Midbrain (tissue), 1 donor: ENCODE measurements at places on chromosomes 4 and X.

DNA sequence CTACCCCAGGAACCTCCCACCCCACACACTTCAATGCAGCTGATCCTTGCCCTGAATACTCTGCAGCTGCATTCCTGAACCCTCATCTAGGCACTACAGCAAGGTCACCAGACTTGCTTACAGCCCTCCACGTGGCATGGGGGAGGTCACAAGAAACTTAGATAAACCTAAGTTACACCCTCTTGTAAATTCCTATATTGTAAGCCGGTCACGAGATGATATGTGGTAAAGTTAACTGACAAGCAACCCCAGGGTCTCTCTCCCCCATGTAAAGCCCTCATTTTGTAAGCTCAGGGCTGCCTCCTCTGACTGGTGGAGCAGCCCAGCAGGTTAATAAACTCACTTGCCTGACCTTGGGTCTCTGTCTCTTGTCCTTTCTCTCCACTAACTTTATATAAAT, 570.7 kb downstream of the PCDH7 start:
- no peak for DNase-seq

- no peak for DNase-seq
Measured at GRCh38 chrX:138287205-138287877, 424.2 kb downstream of the FGF13 start.

- DNase-seq, result no peak
Measured at GRCh38 chr4:186693159-186693815, 30.4 kb downstream of the FAT1 start.

GRCh38 chr4:112418092-112418491, 97.9 kb downstream of the NEUROG2 start:
- no peak for DNase-seq

DNA sequence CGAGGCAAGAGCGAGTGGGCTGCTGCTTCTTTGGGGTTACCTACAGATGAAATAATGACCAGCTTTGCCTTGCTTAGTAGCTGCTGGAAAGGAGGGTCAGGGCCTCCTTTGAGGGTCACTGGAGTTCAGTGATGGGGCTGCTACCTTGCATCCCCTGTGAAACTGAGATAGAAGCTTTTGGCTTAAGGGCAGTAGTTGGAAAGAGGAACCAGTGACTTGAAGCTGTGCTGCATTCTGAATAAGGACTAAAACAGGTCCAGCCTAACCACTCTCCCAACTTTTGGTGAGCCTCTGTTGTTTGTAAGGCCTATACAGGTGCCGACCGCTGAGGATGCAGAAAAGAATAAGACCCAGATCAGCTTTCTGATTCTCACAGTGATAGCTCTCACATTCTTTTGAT, 41.2 kb downstream of the RASL11B start:
- no peak for DNase-seq

GRCh38 chrX:338836-339400, 20.3 kb upstream of the GTPBP6 start:
- DNase-seq, result no peak

GRCh38 chr4:125979950-125980349, 665.2 kb downstream of the FAT4 start:
- DNase-seq, result no peak

DNA sequence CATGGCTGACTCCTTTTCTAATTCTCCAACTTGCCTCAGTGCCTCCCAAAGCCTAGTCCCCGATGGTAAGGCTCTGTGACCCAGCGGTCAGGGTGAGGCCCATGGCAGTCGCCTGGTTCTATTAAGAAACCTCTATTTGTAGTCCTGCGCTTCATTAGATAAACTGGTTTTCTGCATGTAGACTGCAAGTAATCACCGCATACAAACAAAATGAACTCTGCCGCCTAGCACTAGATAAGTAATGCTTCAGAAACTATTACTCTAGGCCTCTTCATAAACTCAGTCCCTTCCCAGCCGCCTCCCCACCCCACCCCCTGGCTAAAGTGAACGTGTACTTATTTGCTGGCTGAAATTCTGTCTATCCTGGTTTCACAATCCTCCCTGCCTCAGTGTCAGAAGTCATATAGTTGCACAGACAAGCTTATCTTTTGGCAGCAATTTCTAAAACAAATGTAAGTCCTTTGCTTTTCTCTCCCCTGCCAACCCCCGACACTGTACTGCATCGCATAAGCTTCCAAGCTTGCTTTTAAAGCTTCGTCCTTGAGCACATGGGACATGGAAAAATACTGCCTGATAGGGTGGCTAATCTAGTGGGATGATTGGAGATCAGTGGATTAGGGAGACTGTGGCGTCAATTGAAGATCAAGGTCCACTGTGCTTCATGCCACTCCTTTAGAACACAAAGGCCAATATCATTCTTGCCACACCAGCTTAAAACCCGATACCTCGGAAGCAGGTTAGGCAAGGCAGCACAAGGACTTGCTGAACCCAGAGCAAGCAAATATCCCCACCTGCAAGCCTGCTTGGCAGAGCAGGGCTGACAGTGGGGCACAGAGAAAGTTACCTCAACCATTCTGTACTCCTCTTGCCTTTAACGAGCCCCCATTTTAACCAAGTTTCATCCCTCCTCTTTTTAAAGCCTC, 125.8 kb downstream of the IRF2 start:
- DNase-seq, result no peak

GRCh38 chr4:17510582-17510981, 1.3 kb downstream of the QDPR start:
- no peak for DNase-seq

GRCh38 chr4:76764251-76764650, 133.7 kb downstream of the SOWAHB start:
- no peak for DNase-seq

- DNase-seq, result no peak
Measured at GRCh38 chr4:16585053-16585452, 313.4 kb downstream of the LDB2 start.

DNA sequence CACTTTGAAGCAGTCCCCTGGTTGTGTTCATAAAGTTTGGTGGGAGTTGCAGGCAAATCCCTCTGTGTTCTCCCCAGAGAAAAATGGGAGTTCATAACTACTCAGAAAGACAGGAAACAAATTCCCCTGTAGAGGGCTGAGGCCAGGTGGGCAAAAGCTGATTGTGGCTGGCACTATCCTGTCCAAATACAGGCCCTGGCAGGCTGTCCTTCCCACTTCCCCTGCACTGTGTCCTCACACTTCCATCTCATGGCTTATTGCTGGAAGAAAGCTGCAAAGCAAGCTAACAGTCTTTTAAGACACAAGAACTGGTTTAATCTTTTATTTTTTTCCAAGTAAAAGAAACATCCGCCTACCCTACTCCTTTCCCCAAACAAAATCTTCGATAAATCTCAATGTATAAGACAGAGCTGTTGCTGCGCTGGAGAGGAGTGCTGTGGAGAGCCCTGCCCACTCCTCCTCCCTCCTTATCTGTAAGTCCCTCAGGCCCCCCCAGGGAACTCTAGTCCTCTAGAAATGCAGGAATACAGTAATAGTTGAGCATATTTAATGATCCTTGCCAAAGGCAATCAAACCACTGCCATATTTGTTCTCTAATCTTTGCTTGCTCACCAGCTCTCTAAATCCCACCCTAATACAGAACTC, 14.0 kb downstream of the TAPT1 start:
- no peak for DNase-seq

- DNase-seq, result peak; percentile 44
Measured at GRCh38 chrX:64394874-64395567, at the start of gene MTMR8. Gene MTMR8 (minus strand): TSS chrX:64395452. CDS start chrX:64395363, 89 bp downstream.

GRCh38 chr4:180564026-180564425, 1679.2 kb upstream of the TENM3 start:
- no peak for DNase-seq

GRCh38 chrX:49850028-49850427, 20.9 kb downstream of the PAGE4 start:
- no peak for DNase-seq

DNA sequence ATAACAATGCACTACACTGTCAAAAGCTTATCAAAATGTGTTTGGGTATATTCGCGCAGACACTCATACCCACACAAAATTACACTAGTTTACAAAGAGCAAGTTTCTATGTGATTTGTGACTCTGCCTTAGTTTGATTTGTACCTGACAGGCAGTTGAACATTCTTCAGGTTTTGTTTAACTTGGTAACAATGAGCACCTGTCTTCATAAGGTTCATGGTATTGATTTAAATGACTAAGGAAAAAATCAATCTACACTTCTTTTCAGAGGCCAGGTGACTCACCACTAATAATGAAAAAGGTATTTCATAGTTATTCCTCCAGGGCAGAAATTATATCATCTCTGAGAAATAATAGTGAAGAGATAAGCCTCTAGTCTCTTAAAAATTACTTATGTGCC, 1114.6 kb upstream of the AGA start:
- no peak for DNase-seq

- DNase-seq, result no peak
Measured at GRCh38 chr4:7428261-7429068, 6.3 kb downstream of the PSAPL1 start.

- DNase-seq, result no peak
Measured at GRCh38 chr4:109022961-109023360, 260.1 kb upstream of the ETNPPL start.

GRCh38 chr4:137375111-137375850, 157.0 kb downstream of the PCDH18 start:
- DNase-seq, result no peak

DNA sequence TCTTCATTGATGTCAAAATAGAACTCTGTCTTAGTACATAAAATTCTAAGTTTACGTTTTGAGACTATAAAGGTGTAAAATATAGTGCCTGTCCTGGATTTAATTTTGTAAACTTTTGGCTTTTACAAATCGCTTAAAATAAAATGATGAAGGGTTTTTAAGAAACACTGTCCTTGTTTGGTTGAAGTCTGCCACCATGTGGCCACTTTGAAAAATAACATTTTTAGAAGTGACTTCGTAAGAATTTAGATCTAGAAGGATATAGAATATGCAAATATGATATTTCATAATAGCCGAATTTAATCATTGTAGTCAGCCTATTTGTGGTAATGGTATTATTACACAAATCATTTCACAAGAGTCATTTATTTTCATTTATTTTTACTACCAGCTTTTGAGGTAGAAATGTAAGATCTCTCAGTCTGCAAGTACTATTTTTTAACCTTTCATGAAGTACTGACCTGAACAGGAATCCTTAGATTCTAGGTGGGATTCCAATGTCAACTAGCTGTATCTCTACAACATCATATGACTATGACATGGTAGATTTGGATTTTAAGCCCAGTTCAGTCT, 31.0 kb upstream of the FAT4 start:
- peak; percentile 3 for DNase-seq

GRCh38 chr4:113435893-113436292, 325.6 kb downstream of the CAMK2D start:
- no peak for DNase-seq

DNA sequence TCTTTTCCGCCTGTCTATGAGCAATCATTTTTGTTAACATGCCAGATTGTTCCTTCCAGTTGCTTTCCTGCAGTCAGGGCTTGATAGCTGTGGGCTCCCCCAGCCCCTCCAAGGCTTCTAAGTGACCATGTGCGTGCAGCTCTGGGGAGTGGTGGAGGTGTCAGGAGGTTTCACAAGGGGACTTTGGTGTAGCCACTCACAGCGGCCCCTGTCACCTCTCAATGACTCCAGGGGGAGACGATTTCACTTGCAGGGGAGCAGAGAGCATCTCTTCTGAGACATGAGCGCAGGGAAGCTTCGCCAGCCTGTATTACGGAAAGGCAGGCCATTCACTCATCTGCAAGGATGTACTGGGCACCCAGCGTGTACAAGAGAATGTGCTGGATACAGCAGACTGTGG, 3.1 kb upstream of the GPR78 start:
- no peak for DNase-seq

- DNase-seq, result peak; percentile 48
Measured at GRCh38 chr4:165537028-165537648, 158.3 kb downstream of the CPE start.

DNA sequence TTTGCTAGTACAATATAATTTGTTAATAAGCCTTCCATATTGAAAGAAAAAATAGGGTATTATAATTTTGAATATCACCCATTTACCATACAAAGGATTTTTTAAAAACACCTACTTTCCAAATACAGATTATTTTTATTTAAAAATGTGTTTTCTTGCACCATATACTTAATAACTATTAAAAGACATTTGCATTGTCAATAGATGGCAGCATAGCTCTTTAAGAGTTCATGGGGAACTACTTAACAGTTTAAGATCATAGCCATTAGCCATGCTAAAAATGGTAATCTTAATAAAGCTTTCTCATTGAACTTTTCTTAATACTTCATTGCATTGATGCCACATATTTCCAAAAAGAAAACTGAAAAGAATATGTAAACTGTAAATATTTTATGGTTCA, 1995.9 kb downstream of the C4orf33 start:
- peak; percentile 7 for DNase-seq
